ENCODE measurements at places on chromosomes 4 and X.
A peak's percentile ranks its signal among the peaks of the same experiment; 100 is the strongest.

GRCh38 chr4:181643466-181643865 is 599.7 kb upstream of the TENM3 start:
- DNase-seq = no peak

DNA sequence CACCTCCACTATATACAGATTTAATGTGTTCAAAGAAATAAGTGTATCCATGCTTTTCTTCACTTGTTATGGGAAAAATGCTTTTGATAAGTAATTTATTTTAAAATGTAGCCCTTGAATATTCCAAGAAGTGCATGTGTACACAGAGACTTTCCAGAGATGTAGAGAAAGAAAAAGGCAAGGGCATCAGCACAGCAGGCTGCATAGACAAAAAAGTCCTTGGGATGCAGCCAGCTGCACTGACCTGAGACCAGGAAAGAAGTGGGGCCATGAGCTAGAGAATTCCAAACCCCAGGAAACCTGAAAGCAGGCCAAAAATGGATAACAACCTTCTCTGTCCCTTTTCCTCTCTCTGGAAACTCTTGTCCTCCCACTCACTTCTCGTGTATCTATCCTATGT is 51.6 kb upstream of the PRDM8 start:
- DNase-seq = no peak

DNA sequence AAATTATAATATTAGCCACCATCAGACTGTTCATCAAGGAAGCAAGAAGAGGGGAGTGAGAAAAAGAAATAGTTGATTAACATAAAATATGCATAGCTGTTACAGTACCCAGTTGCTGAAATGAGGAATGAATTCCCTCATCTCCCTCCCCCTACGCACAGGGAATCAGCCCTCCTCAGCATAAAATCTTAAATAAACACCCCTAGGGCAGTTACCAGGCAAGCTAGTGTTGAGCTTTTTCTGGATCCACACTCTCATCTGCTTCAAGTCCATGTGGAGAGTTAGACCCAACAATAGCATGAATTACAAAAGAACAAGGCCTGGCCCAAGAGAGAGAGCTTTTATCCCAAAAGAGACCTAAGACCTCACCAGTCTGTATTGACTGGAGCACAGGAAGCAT is 19.0 kb upstream of the SYTL4 start:
- DNase-seq = no peak

- peak; percentile 40 for DNase-seq
Measured at GRCh38 chrX:41025926-41026701, 59.1 kb upstream of the USP9X start.

GRCh38 chr4:7487502-7487901 is 52.8 kb upstream of the PSAPL1 start:
- DNase-seq = no peak

DNA sequence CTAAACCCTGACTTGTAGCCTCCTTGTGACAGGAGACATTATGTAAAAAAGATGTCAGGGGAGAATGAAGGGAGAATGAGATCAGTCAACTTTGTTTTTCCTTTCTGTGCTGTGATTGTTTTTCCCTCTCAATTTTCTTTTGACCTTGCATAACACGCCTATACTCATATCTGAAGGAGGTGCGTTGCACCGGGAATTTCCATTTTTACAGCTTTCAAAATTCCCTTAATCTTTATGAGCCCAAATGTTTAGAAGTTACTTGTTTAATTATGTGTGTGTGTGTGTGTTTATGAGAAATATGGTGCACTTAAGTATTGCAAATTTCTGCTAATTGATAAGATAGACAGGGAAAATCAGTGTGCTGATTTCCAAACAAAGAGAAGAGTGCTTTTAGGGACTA is 21.6 kb downstream of the SYNPO2 start:
- no peak for DNase-seq

DNA sequence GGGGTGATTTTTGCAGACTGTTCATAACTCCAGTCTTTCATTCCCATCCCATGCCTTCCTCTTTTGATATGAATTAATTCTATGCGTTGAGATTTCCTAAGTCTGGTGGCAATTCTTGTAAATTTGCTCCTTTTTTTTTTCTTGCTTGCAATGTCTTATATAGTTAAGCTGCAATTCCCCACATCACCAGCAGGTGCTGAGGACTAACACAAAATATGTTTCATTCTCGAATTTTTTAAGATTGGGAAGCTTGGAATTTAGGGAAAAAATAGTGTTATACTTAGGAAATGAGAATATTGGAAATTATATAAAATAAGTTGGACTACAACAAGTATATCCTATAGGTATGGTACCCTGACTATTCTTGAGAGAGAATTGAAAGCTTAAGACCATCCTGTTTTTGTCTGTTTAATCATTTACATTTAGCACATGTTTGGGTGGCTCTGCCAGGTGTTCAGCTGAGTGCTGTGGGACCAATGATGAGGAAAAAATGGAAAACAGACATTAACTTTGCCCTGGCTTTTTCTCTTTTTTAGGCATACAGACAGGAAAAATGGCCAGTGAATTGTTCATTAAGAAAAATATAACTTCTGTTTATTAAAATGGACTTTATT is 30.2 kb downstream of the AFF2 start:
- peak; percentile 48 for DNase-seq

DNA sequence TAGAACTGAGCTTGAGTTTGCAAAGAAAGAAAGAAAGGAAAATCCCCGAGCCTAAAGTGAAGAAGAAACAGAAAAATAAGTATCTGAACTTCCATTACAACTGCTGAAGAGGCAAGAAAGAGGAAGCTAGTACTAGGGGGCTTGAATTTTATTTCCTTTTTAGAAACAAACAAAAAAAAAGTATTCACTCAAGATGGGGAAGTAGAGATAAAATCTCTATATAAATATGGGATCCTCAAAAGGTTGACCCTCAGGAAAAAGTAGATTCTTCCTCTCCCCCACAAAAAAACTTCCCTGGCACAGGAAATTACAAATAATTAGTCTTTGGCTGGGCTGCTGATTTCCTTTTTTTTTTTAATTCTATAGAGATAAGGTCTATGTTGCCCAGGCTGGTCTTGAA is 16.0 kb downstream of the LRBA start:
- no peak for DNase-seq

- DNase-seq = peak; percentile 17
Measured at GRCh38 chr4:1541449-1542225, 135.4 kb upstream of the NKX1-1 start.

GRCh38 chrX:115582616-115583495 is 21.9 kb downstream of the PLS3 start:
- no peak for DNase-seq

DNA sequence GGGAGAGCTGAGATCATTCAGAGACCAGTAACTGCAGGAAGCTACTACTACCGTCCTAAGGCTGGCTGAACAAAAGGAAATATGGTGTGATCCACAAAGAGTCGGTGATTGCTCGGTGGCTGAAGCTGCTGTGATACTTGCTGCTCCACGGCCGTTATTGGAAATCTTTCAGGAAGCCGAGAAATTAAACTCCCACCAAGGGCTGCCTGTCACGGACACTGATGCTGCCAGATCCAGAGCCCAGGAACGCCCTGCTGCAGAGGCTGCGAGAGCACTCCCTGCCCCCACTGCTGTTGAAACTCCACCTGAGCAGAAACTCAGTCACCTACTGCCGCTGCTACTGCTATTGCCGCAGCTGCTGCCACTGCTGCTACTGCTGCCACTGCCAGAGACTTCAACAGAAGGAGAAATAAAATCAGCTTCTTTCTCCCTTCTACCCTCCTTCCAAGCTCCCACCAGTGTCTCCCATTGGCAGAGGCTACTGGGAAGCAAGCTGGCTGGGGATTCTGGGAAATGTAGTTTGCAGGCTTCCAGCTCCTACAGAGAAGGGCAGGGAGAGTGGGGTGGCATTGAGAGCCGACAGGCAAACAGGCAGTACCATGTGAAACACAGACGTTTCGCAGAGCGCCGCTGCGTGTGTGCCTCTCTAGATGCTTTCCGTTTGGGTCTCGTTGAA is 126.0 kb upstream of the ENPP6 start:
- DNase-seq = peak; percentile 84

DNA sequence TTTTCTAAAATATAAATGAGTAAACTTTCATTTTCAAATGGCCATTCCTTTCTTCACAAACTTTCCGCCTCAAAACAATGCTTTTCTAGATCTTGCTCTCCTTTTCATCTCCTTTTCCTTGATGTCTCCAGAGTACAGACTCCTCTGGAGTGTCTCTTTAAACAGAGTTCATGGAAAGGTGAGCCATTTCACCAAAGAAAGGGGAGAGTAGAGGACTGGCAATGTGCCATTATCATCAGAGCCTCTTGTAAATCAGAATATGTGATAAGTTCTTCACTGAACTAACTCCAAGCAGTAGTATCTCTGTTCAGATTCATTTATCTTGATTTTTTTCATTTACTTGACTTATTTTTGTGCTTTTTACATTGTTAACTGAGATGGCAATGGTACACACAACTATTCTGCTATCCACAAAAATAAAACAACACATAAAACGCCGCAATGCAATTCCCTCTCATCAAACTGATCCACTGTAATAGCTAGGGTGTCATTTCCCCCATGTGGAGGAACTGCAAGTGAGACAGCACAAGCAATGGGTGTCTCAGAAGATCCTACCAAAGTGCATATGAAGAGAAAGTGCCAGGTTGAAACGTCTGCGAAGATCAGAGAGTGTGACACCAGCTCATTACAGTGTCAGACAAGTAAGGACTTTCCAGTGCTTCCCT is 125.4 kb downstream of the RASL11B start:
- DNase-seq = peak; percentile 43

- no peak for DNase-seq
Measured at GRCh38 chr4:25986807-25987206, 72.8 kb downstream of the SMIM20 start.

DNA sequence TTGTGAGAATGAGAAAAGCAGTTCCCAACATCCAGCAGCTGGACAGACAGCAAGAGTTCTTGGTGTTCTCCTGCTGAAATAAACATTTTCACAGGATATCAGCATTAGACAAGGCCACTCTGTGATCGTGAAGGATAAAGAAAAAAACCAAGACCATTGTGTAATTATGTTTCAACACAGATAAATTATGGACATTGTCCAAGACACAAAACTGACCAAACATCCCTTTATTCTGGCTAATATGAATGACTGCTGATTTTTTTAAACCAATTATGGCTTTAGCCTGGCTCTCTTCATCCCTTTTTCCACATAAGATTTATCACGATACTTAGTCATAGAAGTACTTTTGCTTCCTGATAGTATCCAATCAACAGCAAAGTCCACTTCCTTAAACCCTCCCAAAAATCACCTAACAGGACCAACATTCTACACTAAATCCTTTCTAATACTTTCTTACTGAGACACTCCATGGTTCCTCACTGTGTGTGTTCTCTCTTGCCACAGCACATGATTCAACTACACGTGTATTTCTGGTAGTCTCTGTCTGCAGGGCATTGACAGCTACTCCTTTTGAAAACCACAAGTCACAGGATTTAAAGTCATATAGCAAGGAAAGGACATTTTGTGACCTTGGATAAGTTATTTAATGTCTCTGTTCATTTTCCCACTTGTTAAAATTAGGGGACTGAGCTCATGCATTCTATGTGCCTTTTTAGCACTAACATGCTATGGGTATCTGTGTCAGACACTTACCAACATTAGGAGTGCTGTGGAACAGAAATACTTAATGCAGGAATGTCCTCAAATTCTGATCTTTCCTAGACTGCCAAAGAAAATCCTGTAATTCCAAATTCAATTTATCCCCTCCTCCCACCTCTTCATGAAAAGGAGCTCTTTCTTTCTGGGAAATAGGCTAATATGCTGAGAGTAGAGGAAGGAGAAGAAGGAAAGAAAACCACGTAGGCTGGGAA is 137.2 kb upstream of the PGRMC2 start:
- peak; percentile 55 for DNase-seq

DNA sequence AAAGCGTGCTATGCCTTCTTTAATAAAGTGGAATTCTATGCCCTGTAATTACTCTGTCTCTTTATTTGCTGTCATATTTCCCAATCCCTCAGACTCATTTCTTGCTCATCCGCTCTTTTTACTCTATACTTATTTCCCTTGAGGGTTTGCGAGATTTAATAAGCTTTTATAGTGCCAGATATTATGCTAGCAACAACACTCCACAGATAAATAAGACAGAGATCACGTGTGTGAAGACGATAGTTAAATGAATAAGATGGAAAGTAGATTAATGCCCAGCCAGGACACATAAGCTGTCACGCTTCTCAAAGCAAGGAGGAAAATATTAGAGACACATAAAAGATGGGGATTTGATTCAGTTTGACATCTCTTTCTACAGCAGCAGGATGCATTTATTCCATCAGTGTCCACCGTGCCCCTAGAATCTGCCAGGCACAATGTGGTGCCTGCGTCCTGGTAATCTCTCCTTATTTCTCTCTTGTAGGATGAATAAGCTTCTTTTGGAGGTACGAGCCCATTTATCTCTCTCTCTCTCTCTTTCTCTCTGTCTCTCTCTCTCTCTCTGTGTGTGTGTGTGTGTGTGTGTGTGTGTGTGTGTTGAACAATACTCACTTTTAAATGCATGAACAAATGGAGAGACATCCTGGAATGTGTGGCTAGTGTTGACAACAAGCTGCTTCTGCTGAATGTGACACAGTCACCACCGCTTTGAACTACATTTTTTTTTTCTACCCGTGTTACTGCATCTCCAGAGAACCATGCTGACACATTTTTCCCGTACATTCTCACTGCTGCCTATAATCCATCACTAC is 48.2 kb downstream of the TMEM156 start:
- peak; percentile 70 for DNase-seq

DNA sequence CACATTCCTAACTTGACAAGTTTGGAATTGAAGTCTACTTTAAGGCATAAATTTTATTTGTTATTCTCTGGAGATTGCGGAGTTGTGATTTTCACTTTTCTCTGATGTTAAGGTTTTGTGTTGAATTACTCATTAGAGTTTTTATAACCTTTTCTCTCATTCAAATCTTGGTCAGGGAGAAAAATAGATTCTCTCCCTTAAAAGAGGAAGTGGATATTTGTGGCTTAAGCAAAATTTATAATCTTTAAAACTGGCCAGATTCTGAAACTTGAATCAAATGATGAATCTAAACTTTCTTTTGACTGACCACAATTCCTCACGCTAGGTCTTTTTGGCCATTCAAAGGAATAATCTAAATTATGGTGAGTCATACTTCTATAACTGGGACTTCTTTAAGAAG is 361.4 kb downstream of the TEX13C start:
- no peak for DNase-seq

GRCh38 chr4:184265546-184266351 is 48.1 kb upstream of the ENPP6 start:
- DNase-seq = peak; percentile 61

GRCh38 chr4:120517966-120518365 is 404.6 kb downstream of the PRDM5 start:
- DNase-seq = peak; percentile 93

DNA sequence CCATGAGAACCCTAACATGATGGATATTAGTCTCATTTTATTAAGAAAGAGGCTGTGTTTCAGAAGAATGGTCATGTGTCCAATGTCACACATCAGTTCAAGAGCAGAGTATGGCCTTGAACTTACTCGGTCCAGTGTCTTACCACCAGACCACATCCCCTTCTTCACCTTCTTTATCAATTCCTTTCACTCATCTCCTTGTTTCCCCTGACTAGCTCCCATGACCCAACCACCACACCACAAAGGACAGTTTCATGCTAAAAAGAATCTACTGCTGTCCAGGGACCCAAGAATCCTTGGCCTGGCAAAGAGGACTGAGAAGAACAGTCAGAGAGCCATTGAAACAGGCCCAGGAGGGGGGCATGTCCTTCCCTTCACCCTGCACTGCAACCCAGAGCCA is 33.6 kb upstream of the MSN start:
- DNase-seq = no peak

Measured in cardiac fibroblast (primary cell).